ENCODE measurements at places on chromosomes 3 and 15.

DNA sequence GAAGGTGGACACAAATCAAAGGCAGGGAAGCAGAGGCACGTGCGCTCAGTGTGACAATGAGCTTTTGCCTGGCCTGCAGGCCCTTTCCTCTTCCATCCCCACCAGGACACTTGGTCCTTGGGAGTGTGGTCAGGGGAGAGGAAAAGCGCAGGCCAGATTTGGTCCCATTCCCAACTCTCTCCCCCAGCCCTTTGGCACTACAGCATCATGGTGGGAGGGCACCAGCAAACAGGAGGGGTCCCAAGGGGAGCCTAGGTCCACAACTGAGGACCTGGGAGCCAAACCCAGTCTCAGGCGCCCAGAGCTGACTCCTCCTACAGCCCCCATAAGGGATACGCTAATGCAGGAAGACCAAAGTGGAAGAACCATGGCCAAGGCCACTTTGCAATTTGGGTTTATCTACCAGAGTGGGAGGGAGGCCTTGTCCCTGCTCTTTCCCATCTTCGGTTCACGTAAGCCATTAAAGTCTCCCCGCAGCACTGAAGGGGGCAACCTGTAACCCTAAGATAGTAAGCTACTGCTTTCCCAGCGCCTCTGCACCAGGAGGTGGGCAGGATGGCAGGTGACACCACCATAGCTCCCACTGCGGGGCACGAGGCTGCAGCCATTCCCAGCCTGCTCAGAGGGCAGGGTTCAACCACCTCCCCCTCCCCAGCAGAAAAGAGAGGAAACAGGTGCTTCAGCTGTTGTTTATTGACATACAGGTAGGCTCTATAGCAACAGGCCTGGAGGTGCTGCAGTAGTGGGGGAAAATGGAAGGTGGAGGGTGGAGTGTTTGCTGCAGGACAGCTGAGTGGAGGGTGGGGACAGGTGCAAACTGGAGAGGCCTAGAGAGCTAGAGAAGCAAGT, 993 bp upstream of the GRAMD2A start:
- no peak for DNase-seq

- DNase-seq: no peak
Observed at GRCh38 chr3:156461889-156462288, 93.0 kb downstream of the SSR3 start.

DNA sequence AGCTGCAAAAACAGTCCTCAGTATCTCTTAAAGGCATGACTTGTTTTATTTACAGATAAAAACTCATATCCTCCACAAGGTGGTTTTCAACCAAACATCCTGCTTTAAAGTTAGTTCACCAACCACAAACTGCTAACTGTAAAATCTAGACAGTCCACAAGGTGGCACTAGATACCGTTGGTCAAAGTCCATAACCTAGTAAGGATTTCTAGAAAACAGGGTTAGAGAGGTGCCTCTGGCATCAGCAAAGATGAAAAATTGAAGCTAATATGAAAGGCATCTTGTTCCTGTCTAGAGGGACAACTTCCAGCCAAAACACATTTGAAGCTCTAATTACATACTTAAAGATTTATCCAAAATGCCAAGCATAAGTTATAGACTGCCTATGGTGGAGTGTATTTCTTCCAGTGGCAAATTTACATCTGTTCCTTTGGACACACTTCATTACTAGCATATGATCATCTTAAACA, 56.0 kb downstream of the ZMAT3 start:
- no peak for DNase-seq

- no peak for DNase-seq
Observed at GRCh38 chr3:112930771-112931170, 44.1 kb downstream of the CD200R1 start.

- no peak for DNase-seq
Observed at GRCh38 chr3:1326546-1326945, 233.7 kb downstream of the CNTN6 start.

DNA sequence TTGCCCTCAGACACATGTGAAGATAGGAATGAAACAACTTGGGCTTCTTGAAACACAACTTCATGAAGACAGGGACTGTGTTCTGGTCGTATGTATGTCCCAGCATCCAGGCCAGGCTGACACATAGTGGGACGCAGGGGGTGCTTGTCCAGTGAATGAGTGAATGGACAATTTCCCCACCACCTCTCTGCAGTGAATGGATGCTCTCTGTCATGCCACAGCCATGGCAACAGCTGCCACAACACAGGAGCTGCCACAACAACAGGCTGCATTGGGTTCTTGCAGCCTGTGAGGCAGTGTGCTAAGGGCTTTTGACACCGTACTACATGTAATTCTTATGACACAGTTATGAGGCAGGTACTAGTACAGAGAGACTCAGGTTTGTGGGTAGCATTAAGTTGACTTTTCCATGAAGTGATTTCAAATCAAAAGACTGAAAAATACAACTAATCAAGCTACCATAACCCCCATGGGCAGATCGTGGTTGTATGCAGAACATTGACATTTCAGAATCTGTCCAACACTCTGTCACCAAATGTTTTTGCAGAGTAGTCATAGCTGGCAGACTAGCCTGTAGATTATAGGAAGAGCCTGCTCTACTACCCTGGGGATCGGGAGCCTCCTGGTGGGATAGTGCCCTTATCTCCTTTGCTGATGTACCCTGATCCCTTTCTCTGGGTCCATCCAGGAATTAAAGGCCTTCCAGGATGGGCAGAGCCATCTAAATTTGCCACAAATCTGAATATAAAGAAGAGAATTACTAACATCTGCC, 40.8 kb downstream of the CLSTN2 start:
- DNase-seq: no peak

Measured in GM12891 (cell line).